ENCODE measurements at places on chromosomes 12 and 14.

GRCh38 chr14:77562681-77563080 is 53.8 kb downstream of the SPTLC2 start:
- DNase-seq = no peak

DNA sequence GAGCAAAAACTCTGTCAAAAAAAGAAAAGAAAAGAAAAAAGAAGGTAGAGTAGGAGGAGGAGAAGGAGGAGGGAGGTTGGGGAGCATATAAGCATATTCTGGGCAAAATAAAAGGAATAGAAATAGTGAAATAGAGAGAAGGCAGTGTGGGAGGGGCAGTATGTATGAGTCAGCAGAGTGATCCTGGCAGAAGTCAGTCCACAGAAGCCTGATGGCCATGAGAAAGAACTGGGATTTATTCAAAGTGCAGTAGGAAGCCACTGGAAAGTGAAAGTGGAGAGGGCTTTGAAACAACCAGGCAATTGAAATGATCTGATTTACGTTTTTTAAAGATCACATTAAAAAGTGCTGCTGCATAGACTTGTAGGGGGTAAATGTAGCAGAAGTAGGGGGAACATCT is 368.6 kb upstream of the USP15 start:
- no peak for DNase-seq

DNA sequence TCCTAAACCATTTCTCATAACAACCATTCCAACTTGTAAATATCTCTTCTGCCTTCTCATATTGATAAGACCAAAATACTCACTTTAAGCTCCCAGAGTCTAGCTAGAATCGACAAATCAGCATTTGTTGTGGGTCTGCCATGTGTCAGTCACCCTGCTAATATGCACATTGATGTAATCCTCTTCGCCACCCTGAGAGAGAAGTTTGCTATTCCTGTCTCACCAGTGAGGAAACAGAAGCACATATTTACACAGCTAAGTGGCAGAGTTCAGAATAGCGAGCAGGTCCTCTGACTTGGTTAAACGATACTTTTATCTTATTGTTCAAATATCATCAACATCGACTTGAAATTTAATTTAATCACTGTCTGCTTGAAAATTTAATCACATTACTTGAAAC is 142.1 kb downstream of the ANO4 start:
- no peak for DNase-seq

GRCh38 chr14:99230208-99231151 is 41.5 kb downstream of the BCL11B start:
- DNase-seq = no peak

DNA sequence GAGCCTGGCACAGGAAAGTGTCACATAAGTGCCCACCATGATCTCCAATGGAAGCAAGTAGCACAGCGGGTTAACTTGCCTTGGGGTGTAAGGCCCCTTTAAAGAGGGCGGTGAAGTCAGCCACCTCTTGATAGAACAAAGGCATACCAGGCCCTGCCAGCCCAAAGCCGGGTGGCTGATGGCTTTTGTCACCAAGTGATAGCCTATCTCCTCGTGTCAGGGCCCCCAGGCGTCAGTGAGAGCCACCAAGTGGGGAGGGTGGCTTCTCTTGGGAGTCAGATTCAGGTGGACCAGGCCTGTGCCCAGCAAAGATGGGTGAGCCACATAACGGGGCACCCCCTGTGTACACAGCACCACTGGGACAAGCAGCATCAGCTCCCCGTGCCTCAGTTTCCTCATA is 8.3 kb upstream of the MYL2 start:
- no peak for DNase-seq

DNA sequence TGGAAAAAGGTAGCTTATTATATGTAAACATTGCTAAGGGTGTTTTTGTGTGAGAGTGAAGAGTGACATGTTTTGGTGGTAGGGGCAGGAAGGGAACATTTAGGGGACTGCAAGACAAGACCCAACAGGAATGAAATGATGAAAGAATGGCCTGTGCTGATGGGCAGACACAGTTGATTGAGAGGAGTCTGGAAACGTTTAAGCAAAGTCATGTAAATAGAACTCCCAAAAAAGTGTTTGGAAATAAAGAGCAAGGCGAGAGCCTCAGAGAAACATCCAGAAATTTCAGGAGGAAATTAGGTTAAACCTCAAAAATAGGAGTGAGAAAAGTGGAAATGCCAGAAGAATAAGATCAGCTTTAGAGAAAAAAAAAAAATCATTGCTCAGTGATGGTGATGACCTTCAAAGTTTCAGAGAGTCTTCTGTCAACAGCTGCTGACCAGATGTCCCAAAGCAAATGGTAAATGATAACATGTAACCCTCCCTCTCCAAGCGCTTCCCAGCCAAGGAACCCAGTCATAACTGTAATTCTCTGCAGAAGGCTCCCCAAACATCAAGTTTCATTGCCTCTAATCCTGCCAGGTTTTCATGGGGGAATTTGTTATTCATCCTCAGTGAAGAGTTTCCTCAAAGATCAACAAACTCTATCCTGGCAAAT is 223.2 kb upstream of the FAR2 start:
- peak; percentile 80 for DNase-seq

DNA sequence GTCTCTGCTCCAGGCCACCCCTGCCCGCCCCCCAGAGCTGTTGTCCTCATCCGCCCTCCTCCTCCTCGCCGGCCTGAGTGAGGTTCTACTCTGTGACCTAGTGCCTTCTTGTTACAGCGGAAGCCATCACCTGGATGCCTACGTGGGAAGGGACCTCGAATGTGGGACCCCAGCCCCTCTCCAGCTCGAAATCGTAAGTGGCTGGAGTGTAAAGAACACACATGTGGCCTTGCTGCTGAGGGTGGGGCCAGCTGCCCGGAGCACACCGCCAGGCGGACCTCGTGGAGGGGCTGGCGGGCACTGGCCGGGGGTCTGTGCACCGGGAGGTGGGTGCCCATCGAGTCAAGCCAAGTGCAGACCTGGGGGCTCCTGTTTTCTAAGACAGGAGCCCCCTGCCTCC is 19.4 kb downstream of the MEG3 start:
- no peak for DNase-seq

DNA sequence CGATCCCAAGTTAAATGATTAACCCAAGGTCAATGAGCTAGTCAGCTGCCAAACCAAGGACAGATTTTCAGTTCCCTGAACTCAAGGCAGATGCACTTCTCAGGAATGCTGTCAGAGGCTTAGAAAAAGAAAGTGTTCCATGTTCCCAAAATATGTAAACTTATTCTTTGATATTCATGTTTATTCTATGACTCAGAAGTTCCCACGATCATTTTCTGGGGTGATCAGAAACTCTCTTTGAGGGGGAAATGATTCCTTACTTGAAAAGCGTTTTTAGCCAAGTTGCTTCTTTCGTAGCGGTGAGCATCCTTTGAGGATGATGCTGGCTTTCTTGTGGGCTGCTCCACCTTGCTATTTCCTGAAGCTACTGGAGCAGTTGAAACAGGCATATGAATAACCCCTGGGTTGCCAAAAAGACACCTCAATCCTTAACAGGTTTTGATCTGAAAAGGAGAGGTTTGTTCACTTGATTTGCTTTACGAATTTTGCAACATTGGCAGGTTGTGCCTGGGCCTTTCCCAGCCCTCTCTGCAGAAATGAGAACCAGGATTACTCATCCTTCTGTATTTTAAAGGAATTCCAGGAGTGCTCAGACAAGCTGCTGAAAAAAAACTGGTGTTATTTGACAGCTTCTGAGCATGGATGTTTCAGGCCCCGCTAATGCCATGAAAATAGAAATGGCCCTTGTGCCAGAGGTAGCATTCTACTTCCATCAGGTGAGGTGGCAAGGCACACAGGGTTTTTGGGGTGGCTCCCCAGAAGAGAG is 121.4 kb upstream of the HIF1A start:
- peak; percentile 60 for DNase-seq

DNA sequence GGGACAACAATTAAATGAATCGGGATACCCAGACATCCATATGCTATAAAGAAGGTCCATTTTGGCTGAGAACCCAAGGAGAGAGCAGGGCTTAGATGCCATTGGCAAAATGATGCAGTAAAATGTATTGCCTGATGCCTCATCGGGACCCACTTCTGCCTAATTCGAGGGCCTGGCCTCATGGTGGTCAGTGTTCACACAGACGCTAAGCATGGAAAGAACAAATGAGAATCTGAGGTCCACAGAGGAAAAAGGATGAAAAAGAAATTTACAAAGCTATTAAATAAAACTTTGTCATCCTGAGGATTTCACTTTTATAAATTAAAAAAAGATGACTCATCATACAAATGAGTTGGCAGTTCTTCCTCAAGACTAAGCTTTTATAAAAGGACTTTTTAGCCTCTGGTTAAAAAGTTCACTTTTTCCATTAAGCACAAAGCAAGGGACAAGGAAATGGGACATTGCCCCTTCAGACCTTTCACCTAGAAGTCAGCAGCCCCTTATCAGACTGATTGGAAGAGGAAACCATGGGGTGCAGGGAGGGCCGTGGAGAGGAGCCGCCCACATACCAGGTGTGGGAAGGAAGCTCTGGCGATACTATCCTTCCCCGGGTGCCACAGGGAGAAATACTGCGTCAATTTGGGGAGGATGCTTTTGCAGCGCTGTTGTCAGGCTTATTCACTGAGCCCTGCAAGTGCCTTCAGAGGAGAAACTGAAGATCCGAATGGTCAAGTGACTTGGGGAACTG is 176.0 kb downstream of the EGLN3 start:
- no peak for DNase-seq

DNA sequence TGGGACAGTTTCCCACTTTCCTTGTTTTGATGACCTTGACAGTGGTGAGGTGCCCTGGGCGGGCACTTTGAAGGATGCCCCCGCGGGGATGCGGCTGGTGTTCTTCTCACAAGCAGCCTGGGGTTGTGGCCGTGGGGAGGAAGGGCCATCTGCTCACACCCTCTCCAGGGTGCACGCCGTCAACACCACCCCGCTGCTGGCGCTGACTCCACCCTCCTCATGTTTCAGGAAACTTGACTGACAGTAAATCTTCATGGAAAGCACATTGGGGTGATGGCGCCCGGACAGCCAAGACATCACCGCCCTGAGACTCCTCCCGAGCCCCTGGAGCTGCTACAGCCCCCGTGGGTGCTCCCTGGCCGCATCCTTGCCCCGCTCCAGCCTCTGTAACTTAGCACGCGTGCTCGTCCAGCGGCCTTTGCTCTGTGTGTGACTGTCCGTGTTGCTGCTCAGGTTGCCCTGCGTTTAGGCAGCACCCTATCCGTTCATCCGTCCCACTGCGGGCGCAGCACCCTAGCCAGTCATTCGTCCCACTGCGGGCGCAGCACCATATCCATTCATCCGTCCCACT is 150.2 kb upstream of the C14orf180 start:
- DNase-seq = no peak

GRCh38 chr12:62763861-62764645 is 170.9 kb downstream of the PPM1H start:
- peak; percentile 46 for DNase-seq

DNA sequence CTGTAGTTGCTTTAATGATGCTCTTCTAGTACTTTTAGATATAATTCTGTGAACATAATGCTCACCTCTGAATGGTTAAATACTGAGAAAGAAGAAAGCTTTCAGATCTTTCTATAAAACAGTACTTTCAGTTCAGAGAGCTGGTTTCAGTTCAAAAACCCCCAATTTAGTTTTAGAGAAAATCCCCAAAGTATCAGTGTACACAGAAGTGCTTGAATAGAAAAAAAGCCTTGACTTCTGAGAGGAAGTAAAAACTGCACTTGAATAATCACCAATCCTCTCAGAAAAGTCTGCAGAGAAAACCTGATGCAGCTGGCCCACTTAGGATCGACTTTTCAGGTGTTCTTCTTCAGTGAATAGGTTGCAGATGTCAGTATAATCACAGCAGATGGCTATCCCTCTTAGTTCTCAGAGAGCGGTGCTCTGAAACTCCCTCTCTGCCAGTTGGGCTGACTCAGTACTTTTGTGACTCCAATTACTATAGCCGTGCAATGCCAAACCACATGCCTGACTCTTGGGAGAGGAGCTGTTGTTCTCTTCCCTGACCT is 616.3 kb downstream of the LRFN5 start:
- DNase-seq = peak; percentile 54

GRCh38 chr14:100774164-100774537 is 47.5 kb downstream of the DLK1 start:
- no peak for DNase-seq

GRCh38 chr14:56814519-56814959 is 4.3 kb upstream of the OTX2 start:
- no peak for DNase-seq

DNA sequence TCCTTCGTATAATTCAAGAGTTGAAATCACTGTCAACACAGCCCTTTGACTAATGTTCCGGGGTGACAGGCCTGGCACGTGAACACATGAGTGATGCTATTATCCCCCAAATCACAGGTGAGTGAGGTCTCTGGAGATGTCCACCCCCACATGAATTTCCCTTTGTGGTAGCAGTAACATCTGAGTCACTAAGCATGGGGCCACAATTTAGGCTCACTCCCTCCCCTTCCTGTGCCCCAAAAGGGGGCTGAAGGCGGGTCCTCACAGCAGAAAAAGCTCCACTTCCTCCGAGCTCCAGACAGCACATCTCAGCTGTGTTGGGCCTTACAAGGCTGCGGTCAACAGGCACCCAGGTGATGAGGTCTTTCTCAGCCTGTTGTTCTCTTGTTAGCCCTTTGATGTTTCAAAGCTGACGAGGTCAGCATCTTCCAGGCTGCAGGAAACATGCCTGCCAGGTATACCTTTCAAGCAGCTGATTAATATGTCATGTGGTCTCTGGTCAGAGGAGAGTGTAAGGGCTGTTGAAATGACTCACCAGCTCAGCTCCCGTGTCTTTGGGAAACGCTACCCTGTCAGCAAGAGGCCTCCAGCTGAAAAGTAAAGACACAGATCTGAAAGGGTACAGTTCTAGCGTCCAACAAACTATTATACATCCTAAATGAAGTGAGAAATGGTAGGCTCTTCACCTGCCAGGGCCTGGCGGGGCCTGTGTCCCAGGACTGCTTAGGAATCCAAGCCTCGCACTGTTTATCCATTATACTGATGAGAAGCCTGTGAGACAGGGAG is 107.3 kb downstream of the ZFP36L1 start:
- no peak for DNase-seq

DNA sequence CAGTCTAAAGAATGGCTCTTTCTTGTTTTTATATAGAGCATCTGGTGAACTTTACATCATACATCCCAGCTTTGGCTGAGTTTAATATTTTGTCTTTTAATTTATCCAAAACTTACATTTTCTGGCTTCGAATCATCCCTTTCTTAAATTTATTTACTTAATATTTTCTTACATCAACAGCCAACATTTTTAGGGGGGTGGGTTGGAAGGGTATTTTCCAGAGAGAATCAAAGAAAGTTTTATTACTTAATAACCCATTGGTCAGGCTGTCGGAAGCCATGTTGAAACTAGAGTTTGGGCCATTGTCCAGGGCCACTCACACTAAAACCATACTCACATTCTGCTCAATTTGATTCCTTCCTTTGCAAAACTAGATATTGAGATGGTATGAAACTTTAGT is 220.2 kb downstream of the AEBP2 start:
- no peak for DNase-seq

Measured in GM03348 (cell line).